Neural progenitor cell (in vitro differentiated cells): ENCODE measurements at places on chromosomes 4 and X.

DNA sequence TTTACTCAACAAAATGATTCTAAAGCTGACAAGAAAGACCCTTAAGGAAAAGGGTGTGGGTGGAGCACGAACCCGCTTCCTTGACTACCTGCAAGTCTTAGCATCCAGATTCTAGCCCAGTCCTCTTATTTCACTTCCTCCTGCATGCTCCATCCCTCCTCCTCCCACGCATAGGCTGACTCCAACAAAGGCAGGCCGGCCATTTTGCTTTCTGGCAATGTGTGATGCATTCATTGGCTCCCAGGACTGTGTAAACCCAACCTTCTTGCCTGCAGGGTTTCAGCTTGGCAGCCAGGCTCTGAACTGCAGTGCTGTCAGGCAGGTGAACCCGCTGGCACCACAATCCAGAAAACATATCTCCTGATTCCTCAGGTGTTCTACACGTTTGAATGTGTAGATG is 39.3 kb downstream of the RTL9 start:
- DNase-seq, result no peak

GRCh38 chr4:175419236-175419718 is 392.8 kb downstream of the GPM6A start:
- DNase-seq, result no peak

GRCh38 chr4:142274137-142274536 is 572.0 kb downstream of the INPP4B start:
- DNase-seq, result no peak

DNA sequence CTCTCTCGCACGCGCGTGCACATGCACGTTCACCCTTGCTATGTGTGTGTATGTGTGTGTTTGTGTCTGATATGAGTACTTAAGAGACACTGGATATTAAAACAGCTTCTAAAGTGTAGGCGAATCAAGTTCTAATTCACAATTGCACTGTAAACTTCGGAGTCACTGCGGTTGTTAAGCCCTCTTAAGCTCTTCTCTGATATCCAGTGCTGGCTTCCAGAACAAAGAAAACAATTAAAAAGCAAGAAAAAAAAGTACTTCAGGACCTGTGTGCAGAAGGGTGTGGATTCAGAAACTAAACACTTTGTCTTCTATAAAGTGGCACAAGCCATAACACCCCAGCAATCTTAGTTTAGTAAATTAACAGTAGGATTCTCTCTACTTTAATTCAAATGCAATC is 300.2 kb downstream of the PCDH7 start:
- no peak for DNase-seq

GRCh38 chrX:119455264-119455663 is 13.0 kb upstream of the SLC25A5 start:
- no peak for DNase-seq

- DNase-seq, result peak; percentile 39
Observed at GRCh38 chrX:53190363-53190960, 34.5 kb downstream of the KDM5C start.

- no peak for DNase-seq
Observed at GRCh38 chr4:98802770-98803198, 126.1 kb downstream of the EIF4E start.
